NCI-H2227 treated with DMSO at 0.1 percent for 48 hours (cell line): ENCODE measurements at places on chromosomes 5 and 9.

GRCh38 chr5:168424594-168425323 is 61.5 kb upstream of the RARS1 start:
- DNase-seq = no peak

DNA sequence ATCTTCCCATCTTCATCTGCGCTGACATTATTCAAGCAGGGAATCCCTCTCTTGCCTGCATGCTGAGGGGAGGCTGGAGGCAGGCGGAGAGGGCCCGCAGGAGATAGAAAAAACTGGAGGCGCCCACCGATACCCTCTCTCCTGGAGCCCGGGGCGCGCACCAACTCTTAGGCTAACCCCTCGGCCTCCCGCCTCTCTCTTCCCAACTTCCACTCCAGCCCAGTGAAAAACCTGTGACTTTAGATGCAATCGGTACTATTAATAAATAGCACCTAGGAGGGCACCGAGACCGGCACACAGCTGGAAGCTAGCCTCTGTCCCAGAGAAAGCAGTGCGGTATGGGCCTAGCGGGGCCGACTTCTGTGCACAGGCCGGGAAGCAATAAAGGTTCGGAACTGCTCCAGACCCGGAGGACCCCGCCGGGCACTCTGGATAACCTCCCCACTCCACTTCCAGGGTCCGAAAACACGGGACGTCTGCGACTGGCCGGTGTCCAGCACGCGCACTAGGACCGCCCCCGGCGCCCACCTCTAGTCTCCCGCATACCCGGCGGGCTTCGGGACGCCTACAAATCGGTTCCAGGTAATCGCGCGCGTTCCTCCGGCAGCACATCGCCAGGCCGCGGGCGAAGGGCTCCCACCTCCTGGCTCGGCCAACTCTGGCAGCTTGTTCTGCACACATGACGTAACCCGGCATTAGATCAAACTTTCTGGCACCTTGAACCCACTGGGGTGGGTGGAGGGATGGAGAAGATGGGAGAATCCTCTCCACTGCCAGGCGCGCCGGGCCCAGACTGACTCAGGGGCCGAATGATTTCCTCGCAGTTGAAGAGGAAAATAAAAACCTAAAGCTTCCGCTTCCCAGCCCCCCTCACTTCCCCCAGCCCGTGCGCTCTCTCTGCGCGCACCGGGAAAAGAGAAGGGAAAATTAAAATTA is 1.4 kb downstream of the EFNA5 start:
- DNase-seq = no peak

- no peak for DNase-seq
These were observed 46.3 kb upstream of the CCDC112 start for GRCh38 chr5:115342590-115343377.

- DNase-seq = no peak
These were observed 172.7 kb upstream of the KLF9 start for GRCh38 chr9:70587201-70587600.

DNA sequence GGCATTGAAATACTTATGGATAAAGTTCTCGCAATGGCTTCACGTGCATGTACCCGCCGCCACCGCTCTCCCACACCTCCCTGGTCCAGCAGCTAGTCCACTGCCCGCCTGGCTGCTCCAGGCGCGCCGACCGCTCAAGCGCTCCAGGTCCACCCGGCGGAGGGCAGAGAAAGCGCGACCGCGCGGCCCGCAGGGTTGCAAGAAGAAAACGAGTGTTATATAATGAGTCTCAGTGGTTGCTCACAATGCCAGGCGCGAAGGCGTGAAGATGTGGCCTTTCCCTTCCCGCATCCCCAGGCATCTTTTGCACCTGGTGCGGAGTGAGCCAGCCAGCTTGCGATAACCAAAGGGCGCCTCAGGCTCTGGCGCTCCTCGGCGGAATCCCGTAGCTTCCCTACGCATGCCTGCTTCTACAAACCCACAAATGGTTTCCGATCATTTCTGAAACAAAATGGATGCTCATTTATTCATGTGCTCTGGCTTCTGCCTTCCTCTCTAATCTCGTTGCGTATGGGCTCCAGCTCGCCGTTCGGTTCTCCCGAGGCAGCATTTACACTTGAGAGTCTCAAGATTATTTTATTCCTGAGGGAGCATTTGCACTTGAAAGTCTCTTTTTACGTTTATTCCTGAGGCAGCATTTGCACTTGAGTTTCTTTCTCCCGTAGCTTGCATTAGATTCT is 25.7 kb downstream of the CDKN2A start:
- no peak for DNase-seq

GRCh38 chr9:106868087-106868486 is 5.1 kb downstream of the ZNF462 start:
- DNase-seq = no peak

GRCh38 chr5:127936439-127936972 is 147.1 kb upstream of the SLC12A2 start:
- no peak for DNase-seq

DNA sequence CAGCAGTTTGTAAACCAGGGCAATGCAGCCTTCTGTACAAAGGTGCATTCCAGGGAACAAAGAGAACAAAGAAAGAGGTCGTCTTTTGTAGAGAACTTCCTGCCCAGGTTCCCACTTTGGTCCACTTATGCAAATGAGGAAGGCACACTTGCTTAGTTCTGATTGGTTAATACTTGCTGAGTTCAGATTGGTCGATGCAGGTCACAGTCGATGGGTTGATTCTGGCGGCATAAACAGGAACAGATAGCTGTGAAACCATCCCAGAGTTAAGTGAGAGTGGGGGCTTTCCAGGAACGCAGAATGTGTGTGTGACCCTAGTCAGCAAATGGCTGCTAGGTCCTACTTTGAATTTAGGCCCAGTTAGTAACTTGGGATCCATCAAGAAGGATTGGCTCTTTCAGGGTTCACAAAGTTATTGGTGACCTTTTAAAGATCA is 1.8 kb upstream of the ADAMTS13 start:
- DNase-seq = no peak

GRCh38 chr5:69414885-69415583 is at the start of gene MARVELD2:
MARVELD2 (plus strand) TSS chr5:69415116; CDS start chr5:69419386, 4,270 bp downstream.
- peak; percentile 31 for DNase-seq

DNA sequence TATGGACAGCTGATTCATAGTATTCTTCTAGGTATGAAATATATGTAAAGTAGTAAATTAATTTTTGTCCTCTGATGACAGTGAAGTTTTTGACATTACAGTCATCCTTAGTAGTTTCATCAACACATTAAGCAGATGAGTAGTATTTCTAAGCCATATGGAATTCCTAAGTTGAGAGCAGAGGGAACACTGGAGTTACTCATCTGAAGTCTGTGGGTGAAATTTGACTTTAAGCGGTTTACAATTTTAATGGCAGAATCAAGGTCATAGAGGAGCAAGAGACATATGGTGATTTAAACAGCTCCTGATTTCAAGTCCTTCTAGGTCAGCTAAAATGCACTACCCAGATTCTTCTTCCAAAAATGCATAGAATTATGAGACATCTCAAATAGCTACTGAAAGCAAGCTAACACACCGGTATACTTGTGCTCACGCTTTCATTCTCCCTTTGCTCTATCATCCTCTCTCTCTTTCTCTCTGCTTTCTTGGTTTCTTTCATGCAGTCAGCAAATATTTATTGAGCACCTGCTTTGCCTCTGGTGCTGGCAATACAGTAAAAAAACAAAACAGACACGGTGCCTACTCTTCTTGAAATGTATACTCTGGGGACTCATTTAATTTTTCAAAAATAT is 235.9 kb downstream of the FER start:
- DNase-seq = no peak

DNA sequence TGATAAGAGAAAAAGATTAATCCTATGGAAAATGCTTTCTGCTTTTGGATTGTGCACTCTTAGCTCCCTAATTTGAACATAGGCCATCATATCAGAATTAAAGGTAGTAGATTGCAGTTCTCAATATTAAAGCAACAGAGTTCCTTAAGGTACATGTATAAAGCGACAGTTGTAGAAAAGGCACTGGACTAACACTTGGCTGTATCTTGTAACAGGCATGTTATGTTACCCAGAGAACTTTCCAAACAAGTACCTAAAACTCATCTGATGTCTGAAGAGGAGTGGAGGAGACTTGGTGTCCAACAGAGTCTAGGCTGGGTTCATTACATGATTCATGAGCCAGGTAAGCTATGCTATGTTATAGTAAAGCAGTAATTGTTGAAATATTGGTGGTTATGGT is 3.3 kb upstream of the SECISBP2 start:
- no peak for DNase-seq

GRCh38 chr5:76365561-76365960 is 37.5 kb upstream of the IQGAP2 start:
- no peak for DNase-seq

GRCh38 chr5:24232041-24232440 is 412.7 kb downstream of the CDH10 start:
- DNase-seq = no peak

GRCh38 chr9:124242331-124243194 is 15.2 kb upstream of the NEK6 start:
- no peak for DNase-seq

GRCh38 chr5:104942735-104943134 is 1380.1 kb upstream of the NUDT12 start:
- no peak for DNase-seq

DNA sequence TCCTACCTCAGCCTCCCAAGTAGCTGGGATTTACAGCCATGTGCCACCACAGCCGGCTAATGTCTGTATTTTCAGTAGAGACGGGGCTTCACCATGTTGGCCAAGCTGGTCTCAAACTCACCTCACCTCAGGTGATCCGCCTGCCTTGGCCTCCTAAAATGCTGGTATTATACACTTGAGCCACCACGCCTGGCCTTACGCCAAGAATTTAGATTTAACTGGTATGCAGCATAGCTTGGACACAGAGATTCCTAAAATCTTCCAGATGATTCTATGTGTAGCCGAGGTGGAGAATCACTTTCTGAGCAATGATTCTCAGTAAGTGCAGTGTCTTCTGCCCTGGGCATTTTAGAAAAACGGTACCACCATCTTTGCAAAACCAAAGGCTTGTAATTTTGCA is 74.1 kb downstream of the HABP4 start:
- DNase-seq = no peak

DNA sequence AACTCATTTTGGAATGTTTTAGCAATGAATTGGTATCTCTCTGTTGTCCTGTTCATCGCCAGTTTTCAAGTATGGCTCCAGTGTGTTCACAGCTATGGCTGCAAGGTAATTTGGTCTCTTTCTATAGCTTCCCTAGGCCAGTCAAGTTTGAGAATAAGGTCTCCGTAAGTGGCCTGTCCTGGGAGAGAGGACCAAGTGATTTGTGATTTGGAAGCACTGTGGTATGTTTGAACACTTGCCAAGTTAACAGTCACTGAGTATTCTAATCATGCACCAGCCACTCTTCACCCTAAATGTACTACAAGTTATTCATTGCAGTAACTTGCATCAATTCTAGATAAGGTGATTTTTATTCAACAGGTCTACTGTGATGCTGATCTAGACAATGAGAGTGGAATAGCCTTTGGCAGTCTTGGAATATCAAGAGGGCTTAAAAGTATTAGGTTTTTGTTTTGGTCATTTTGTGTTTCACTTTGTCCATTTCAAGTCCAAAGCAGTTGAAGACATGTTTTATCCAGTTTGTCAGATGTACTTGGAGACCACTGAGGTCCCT is 41.1 kb downstream of the G3BP1 start:
- DNase-seq = no peak

DNA sequence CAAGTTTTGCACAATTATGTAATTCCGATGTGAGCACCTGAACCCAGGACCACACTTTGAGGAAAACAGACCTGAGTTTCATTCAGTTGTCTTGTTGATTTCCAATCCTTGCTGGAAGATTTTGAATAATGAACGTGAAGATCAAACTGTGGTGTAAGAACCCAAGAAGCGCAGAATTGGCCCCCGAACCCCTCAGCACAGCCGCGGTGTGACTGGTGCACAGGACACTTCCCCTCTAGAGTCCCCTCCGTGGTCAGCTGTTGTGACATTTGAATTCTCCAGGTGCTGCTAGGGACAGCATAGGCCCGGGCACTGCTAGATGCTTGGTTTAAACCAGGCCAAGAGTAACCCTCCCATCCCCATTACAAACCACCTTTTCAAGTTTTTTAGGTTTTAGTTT is 1.7 kb downstream of the BRD3OS start:
- DNase-seq = no peak

DNA sequence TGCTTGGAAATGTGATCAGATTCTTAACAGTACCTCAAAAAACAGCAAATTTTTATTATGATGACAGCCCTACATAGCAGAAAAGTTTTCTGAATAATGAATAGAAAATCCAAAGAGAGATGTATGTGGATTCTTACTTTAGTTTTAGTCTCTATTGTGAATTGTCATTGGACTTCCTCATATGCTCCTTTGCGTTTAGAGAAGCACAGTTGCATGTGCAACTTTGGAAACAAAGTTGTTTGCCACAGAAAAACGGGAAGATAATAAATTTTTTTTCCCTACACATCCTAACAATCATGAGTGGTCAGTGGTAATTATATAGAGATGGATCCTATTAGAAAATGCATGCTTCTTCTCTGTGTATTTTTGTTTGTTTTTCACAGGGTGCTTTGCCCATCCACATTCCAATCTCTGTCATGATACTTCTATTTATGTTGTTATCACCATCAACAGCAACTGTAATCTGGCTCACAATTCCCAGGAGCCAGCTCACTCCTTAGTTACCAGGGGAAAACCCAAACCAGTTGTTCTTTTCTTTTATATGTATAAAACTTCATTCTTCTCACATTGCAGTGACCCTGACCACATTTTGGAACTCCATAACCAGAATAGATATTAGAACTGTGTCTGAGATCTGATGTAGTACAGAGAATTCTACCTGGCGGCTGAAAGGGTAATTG is 118.7 kb downstream of the NDUFS4 start:
- DNase-seq = no peak

GRCh38 chr5:167352801-167353200 is 938.6 kb upstream of the WWC1 start:
- no peak for DNase-seq

DNA sequence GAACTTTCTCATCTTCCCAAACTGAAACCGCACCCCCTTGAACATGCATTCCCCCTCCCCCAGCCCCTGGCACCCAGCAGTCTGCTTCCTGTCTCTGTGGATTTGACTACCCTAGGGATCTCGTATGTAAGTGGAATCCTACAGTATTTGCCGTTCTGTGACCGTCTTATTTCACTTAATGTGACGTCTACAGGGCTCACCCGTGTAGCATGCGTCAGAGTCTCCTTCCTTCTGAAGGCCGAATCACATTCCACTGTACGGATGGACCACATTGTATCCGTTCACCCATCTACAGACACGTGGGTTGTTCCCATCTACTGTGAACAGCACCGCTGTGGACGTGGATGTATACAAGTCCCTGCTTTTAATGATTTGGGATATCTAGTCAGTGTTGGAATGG is 4.5 kb downstream of the PRRX2 start:
- DNase-seq = no peak

- no peak for DNase-seq
These were observed 712.6 kb downstream of the NR2F1-AS1 start for GRCh38 chr5:92868442-92868841.

GRCh38 chr5:43675357-43675756 is 72.4 kb downstream of the NNT start:
- DNase-seq = no peak

DNA sequence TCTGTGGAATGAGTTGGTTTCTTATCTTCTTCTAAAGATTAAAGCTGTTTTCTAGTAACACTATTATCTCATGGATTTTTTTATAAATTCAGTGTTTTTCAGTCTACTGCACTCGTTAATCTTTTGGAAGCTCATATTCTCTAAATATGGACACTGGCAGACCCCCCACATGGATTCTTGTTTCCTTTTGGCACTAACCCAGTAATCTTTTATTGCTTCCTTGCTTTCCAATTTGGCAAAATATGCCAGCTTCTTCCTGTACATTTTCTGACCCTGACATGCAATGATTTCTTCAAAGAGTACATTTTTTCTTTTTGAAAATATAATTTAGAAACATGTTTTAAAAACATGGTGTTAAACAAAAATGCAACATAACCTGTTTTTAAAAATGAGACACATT is 474.2 kb upstream of the FTMT start:
- no peak for DNase-seq
